ENCODE measurements at places on chromosomes 3 and 15. TPM values are rescaled to one million over a fixed set of nuclear protein-coding genes. Genes with fewer than 3 reads are reported as not detected.

DUSP7 gene
- total RNA-seq: 37.1 TPM

SCG3 gene
- total RNA-seq: 0.40 TPM

CCPG1 gene
- total RNA-seq: 44.2 TPM

PDZRN3 gene
- total RNA-seq: 21.2 TPM

P4HTM gene
- 184 TPM for total RNA-seq

IL17RD gene
- total RNA-seq: 0.11 TPM

- DNase-seq: no peak
- no peak overlapping the region for H3K27ac ChIP-seq
- H3K36me3 ChIP-seq: no peaks in the 10 kb centered on the region
- H3K4me3 ChIP-seq: no peak overlapping the region
- H3K4me1 ChIP-seq: no peaks in the 10 kb centered on the region
- no peaks in the 10 kb centered on the region for H3K27me3 ChIP-seq
Measured at GRCh38 chr3:152719264-152719663, 115.7 kb upstream of the P2RY1 start.

DNA sequence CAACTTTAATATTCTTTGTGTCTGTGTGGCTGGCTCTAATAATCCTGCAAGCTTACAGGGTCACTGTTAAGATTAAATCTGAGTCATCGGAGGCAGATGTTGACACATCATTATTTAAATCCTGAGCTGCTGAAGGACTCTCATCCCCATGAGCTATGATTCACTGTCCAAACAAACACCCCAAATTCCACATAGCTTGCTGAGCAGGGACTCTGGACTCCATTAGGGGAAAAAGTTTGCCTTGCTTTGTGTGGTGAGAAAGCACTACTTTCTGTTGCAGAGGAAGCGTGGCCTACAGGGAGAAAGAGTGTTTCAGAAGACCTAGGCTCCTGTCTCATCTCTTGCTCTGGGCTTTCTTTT is 213.7 kb downstream of the PDCD6IP start:
- no peak overlapping the region for H3K27ac ChIP-seq
- no peaks in the 10 kb centered on the region for H3K36me3 ChIP-seq
- no peaks in the 10 kb centered on the region for H3K27me3 ChIP-seq
- H3K4me3 ChIP-seq: no peak overlapping the region
- no peak for DNase-seq
- H3K4me1 ChIP-seq: peaks cover 5% of the 10 kb centered on the region

GRCh38 chr3:117442566-117442965 is 733.0 kb downstream of the TUSC7 start:
- no peak for DNase-seq
- no peak overlapping the region for H3K4me3 ChIP-seq
- no peaks in the 10 kb centered on the region for H3K36me3 ChIP-seq
- no peaks in the 10 kb centered on the region for H3K27me3 ChIP-seq
- H3K27ac ChIP-seq: no peak overlapping the region

DNA sequence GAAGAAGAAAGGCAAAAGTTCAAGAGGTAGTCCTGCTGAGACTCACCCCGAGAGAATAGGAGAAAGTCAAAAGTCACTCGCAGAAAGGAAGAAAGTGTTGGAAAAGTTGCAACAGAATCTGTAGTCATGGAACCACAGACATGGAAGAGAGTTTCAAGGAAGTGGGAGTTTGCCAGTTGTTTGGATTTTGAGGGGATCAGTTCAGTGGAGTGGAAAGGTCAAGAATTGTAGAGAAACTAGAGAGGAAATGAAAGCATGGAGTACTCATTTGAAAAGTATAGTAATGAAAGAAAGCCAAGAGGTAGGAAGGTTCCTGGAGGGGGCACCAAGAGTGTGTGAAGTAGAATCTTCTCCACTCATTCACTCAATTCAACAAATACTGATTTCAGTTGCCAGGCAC is 34.7 kb downstream of the SPTSSB start:
- H3K4me3 ChIP-seq: no peak overlapping the region
- DNase-seq: no peak
- H3K27ac ChIP-seq: no peak overlapping the region

DNA sequence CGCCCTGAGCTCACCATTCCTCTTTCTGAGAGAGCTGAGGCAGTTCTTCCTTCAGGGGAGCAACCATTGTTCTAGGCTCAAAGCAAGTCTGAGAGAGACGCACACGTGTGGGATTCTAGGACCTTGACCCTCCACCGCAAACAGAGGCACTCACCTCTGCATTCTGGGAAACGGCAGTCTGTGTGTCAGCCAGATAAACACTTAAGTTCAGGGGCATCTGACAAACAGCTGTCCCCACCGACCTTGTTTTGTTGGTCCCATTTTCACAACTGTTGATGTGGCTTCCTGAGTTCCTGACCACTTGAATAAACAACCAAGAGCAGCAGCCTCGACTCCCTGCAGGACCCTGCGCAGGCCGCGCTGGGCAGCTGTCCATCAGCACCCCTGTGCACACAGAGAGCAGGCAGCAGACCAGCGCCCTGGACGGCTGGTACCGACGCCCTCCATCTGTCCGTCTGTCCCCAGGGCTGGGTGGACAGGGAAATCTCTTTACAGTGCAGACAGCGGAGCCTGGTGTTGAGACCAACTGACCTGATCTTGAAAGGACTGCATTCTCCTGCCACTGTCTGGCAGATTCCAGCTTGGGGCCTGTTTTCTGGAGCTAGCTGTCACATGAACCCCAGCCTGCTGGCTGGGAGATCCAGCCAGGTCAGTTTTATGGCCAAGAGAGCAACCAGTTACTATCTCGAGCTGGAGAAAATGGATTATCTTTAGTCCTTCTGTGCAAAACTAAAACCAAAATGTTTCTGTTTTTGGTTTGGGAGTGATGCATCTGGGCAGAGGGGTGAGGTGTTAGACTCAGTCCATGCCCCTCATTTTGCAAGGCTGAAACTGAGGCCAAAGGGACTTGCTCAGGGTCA is 64.2 kb downstream of the FAM43A start:
- no peaks in the 10 kb centered on the region for H3K27me3 ChIP-seq
- H3K4me3 ChIP-seq: no peak overlapping the region
- H3K4me1 ChIP-seq: peaks cover 7% of the 10 kb centered on the region
- no peak for DNase-seq
- no peak overlapping the region for H3K27ac ChIP-seq
- no peaks in the 10 kb centered on the region for H3K36me3 ChIP-seq

- H3K4me3 ChIP-seq: no peak overlapping the region
- H3K36me3 ChIP-seq: no peaks in the 10 kb centered on the region
- H3K27me3 ChIP-seq: no peaks in the 10 kb centered on the region
- H3K27ac ChIP-seq: no peak overlapping the region
Measured at GRCh38 chr15:92527197-92527596, 128.4 kb downstream of the FAM174B start.

GRCh38 chr3:159273608-159274007 is 471.8 kb downstream of the MFSD1 start:
- DNase-seq: no peak
- H3K27ac ChIP-seq: no peak overlapping the region
- no peaks in the 10 kb centered on the region for H3K27me3 ChIP-seq
- no peaks in the 10 kb centered on the region for H3K4me1 ChIP-seq

- H3K27me3 ChIP-seq: no peaks in the 10 kb centered on the region
- H3K4me1 ChIP-seq: peaks cover 5% of the 10 kb centered on the region
- no peak overlapping the region for H3K4me3 ChIP-seq
Measured at GRCh38 chr15:68028137-68028887, 25.8 kb upstream of the PIAS1 start.

GRCh38 chr3:78906245-78906644 is 861.6 kb downstream of the ROBO1 start:
- H3K4me3 ChIP-seq: no peak overlapping the region
- no peak overlapping the region for H3K27ac ChIP-seq
- no peaks in the 10 kb centered on the region for H3K4me1 ChIP-seq
- no peaks in the 10 kb centered on the region for H3K36me3 ChIP-seq
- DNase-seq: no peak

GRCh38 chr15:59437142-59437816 is 707 bp upstream of the FAM81A start:
- H3K4me1 ChIP-seq: peaks cover 17% of the 10 kb centered on the region
- no peak overlapping the region for H3K27ac ChIP-seq
- peaks cover 5% of the 10 kb centered on the region for H3K27me3 ChIP-seq
- no peaks in the 10 kb centered on the region for H3K36me3 ChIP-seq
- DNase-seq: no peak

DNA sequence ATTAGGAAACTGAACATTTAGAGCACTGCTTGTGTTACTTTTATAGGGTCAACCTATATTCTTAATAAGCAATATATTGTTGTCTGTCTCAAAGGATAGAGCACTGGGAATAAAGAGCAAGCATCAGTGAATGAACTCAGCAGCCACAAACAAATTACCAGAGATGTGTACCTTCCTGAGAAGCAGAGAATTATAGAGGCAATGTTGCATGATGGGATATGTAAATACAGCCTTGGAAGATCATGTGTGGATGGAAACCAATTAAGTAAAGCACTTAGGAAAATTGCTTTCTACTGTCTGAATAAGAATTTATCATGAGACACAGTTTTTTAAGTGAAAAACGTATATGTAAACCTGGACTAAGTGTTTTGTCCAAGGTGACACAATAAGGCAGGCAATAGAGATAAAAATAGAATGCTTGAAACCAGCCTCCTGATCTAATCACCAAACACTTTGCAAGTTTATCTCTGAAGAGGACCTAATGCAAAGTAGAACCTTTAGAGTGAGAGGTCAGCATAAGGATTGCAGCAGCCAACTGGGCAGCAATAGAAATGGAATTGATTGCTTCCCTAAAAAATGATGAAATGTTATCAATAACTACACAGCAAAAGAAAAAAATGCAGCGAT is 848.0 kb downstream of the TUSC7 start:
- DNase-seq: no peak
- H3K4me3 ChIP-seq: no peak overlapping the region
- no peaks in the 10 kb centered on the region for H3K4me1 ChIP-seq
- no peaks in the 10 kb centered on the region for H3K36me3 ChIP-seq

- no peak overlapping the region for H3K4me3 ChIP-seq
- H3K27ac ChIP-seq: no peak overlapping the region
- no peaks in the 10 kb centered on the region for H3K27me3 ChIP-seq
- peaks cover 8% of the 10 kb centered on the region for H3K4me1 ChIP-seq
Measured at GRCh38 chr15:48289628-48290027, 41.6 kb upstream of the DUT start.
